ENCODE measurements at places on chromosomes 12 and 14. TPM values are rescaled to one million over a fixed set of nuclear protein-coding genes. Genes with fewer than 3 reads are reported as not detected.

The NOXRED1 gene
- total RNA-seq, result 0.48 TPM

- H3K4me3 ChIP-seq, result peak overlapping the region; percentile 95
- H3K27ac ChIP-seq, result peak overlapping the region; percentile 53
- DNase-seq, result no peak
- H3K27me3 ChIP-seq, result peaks cover 3% of the 10 kb centered on the region
- peaks cover 39% of the 10 kb centered on the region for H3K36me3 ChIP-seq
Measured at GRCh38 chr12:132954471-132955048, 1.5 kb downstream of the ZNF605 start.

DNA sequence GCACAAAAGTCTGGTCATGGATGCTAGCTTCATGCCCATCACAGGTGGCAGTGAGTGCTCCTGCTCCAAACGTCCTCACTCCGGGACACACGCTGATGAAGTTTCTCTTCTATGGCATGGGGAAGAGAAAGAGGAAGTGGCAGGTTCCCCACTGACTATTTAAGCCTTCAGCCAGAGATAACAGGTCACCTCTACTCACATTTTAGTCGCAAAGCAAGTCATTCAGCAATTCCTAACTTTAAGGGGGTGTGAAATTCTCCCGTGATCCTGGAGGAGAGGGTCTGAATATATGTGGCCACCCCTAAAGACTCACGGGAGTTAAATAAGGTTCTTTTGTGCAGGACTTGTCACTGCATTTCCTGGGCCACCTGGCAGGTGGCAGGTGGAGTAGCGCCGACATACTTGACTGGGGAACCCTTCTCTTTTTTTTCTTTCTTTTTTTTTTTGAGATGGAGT is 18.8 kb upstream of the RCOR1 start:
- H3K4me3 ChIP-seq, result no peak overlapping the region
- DNase-seq, result no peak
- H3K27me3 ChIP-seq, result no peaks in the 10 kb centered on the region
- H3K36me3 ChIP-seq, result no peaks in the 10 kb centered on the region

DNA sequence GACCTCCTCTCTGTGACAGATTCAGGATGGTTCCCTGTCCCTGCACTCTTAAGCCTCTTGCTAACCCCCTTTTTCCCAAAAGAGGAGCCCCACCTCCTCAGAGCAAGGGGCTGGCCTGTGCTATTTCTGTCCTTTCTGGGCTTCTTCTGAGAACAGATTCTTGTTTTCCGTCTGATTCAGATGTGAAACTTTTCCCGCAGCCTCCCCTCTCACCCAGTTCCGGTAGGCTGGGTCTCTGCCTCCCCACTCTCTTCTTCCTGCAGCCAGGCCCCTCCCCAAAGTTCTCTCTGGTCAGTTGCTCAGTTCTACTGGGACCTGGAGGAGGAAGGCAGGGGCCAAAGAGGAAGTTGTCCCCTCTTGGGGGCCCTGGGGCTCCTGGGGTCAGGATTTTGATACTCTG is 11.8 kb downstream of the PDE1B start:
- peaks cover 16% of the 10 kb centered on the region for H3K27me3 ChIP-seq
- H3K27ac ChIP-seq, result no peak overlapping the region
- no peak overlapping the region for H3K4me3 ChIP-seq
- H3K36me3 ChIP-seq, result no peaks in the 10 kb centered on the region

GRCh38 chr14:58826845-58827686 is 189.3 kb downstream of the DACT1 start:
- H3K27ac ChIP-seq, result no peak overlapping the region
- no peaks in the 10 kb centered on the region for H3K36me3 ChIP-seq
- no peaks in the 10 kb centered on the region for H3K27me3 ChIP-seq
- DNase-seq, result no peak
- no peak overlapping the region for H3K4me3 ChIP-seq
- no peaks in the 10 kb centered on the region for H3K4me1 ChIP-seq
